ENCODE measurements at places on chromosomes 3 and 15.
A peak's percentile ranks its signal among the peaks of the same experiment; 100 is the strongest.

DNA sequence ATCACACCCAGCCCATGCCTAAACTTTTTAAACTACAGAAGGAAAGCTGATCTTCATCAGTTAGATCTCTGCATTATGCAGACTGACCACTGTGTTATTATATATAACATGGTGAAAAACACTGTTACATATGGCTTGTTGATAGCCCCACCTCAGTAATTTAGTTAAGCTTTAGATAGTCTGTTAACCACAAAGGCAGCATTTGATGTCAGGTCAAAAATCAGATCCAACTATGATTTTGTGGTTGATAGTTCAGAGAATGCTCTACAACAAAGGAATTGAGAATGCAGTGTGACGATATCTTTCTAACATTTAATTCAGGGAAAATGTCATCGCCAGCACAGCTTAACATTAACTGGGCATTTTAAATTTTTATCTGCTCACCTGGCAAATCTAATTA, 37.7 kb upstream of the LMOD3 start:
- DNase-seq, result no peak

DNA sequence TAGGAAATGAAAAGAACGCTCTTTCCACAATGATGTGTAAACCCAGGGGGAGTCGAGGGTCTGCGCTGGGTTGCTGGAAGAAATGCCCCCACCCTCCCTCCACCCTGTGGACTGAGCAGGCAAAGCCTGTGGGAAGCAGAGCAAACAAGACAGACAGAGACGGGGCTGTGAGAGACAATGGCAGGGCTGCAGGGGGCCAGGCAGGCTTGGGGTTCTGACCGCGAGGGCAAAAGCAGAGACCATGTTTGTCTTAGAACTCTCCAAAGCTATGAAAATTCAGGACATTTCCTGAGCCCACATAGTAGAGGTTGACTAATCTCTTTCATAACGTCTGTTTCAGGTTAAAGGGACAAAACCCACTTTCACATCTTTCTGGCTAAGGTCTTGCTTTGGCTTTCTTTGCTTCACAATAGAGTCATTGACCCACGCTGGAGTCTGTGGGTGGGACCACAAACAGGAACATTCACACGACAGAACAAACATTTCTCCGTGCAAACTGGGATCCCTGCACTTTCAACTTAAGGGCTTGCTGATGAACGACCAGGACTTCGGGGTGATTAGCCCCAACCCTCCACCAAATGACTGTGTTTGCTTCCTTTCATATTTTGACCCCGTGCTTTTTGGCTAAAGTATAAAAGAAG, 156.0 kb upstream of the TPM1 start:
- no peak for DNase-seq

DNA sequence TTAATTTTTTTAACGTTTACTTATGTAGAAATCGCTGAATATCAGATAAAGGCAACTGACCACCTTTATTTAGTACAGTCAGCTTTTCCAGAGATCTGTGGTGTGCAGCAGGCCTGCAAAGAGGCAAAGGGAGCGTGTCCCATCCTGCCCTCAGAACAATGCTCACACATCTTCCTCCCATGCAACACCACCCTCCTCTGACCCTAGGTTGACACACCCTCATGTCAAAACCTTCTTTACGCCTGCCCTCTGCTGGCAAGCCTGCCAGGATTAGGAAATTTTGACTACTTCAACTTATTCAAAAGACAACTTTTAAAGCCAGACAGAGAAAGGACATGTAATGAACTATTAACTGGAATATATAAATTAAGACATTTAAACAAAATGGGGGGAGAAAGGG, 513.7 kb downstream of the FOXP1 start:
- DNase-seq, result no peak

DNA sequence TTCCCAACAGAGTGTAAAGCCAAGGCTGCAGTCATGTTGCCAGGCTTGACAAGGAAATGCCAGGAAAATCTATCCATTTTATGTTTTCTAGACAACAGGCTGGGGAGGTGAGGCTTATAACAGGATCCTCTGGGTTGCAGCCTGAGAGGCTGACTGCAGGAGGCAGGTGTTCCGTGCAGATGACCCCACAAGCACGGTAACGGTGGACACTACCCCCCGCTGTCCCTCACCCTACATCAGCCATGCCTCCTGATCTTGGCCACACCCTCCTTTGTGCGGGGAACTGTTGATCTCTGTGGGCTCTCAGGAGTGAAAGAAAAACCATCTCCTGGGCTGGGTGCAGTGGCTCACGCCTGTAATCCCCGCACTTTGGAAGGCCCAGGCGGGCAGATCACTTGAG, 68.0 kb upstream of the ADPGK start:
- no peak for DNase-seq

DNA sequence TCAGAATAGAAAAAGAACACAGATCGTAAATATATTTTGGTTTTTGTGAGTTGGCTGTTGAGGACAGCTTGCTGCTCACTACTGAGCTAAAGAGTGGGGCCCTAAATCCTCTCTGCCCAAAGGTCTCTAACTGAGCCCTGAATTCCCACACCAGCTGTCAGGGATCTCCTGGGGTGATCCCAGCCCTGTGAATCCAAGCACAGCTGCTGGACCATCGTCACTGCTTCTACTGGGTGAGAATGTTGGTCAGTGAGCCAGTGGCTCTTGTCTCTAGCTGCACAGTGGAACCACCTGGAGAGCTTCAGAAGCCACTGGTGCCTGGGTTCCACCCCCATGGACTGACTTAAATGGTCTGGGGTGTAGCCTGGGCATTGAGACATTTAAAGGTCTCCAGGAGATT, 90.5 kb upstream of the IL12A start:
- no peak for DNase-seq

DNA sequence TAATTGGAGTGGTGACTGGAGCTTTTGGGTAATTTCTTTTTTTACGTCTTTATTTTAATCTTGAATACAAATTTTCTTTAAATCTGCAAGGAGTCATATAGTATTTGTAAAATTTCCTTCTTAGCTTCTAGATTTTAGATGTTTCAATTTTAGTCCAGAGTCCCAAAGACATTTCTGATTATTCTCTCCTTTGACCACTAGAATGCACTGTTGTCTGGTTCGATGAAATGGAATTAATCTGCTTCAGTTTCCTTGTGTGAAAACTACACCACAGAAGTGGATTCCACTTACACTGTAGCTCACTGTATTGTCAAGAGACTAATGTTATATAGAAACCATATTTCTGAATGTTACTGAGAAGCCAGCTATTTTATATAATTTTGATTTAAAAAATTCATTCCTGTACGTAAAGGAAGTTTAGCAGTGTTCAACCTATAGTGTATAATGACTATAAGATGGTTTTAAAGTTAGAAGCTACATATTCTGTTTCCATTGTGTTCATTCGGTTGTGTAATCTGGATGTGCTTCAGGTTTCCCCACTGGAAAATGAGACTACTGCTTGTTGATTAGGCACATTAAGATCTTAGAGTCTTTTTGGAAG, 6.1 kb downstream of the GRAMD1C start:
- no peak for DNase-seq

GRCh38 chr15:33871980-33872379, 96.3 kb upstream of the CHRM5 start:
- no peak for DNase-seq

GRCh38 chr3:112688819-112689218, 47.9 kb upstream of the CCDC80 start:
- DNase-seq, result no peak

GRCh38 chr3:152505926-152506325, 237.2 kb downstream of the MBNL1 start:
- no peak for DNase-seq

- no peak for DNase-seq
Observed at GRCh38 chr3:45786801-45787495, 9.4 kb downstream of the SLC6A20 start.

DNA sequence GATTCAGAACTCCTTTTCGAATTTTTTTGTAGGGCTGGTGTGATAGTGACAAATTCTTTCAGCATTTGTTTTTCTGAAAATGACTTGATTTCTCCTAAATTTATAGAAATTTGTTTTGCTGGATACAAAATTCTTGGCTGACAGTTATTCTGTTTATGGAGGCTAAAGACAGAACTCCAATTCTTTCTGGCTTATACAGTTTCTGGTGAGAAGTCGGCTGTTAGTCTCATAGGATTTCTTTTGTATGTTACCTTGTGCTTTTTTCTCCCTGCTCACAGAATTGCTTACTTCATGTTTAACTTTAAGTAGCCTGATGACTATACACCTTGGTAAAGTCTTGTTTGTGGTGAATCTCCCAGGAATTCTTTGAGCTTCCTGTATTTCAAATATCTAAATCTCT, 1264.6 kb downstream of the NSUN3 start:
- no peak for DNase-seq

DNA sequence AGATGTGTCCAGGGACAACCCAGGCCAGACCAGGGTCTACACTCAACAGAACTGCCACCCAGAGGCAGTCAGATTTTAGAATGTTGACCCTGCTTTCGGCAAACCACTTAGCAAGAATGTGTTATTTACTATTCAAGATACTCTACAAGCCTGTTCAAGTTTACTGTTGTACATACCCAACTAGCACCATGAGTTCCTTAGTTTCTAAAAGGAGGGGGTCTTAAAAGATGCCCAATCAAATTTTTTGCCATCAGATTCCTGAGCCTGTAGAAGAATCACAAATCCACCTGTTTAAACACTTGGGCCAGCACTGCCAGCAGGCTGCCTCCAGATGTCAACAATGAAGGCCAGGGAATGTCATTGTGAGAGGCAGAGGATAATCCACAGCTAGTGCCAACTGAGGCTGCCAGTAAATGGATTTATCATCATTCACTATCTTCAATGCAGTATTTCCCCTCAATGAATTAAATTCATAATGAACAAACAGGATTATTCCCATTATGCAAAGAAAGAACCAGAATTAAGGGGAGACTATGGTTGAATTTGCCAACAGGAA, 43.5 kb upstream of the SNRPA1 start:
- DNase-seq, result no peak

DNA sequence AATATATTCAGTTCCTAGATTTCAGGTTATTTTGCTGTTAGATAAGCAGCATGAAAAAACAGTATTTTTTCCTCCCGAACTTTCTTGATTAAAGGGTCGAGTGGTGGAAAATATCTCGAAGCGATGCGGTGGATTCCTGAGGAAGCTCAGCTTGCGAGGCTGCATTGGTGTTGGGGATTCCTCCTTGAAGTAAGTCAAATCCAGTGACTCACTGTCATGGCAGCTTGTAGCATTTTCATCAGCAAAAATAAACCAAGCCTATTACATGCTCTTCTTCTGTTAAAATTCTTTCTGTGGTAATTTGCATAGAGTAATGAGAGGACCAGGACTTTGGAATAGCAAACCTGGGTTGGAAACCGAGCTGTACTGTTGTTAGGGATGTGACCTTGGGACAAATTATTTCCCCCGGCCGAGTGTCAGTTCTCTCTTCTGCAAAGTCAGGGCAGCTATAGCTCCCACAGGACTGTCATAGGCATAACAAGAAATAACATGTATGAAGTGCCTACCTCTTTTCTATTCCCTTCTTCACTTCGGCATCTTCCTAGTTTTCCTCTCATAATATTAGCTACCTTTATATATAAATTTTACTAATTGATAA, 75.6 kb downstream of the UBP1 start:
- DNase-seq, result no peak

- DNase-seq, result no peak
Observed at GRCh38 chr3:194440756-194441155, 41.7 kb upstream of the GP5 start.

DNA sequence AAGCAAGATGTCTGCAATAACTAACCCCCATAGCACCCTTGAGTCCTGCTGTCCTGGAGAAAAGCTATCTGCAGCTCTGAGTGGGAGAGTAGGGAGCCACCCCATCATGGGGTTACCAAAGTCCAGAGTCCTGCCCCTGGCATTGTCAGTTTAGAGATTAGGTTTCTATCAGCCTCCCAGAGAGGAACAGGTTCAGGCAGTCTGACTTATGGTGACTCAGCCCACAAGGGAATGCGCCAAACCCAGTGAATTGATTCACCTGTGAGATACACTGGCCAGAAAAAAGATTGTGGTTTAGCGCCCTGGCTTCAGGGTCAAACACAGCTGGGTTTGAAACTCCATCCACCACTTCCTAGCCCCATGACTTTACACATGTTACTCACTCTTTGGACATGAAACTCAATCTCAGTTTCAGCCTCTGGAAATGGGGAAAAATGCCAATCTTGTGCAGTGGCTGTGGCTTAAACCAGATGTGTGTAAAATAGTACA, 263.6 kb upstream of the HES1 start:
- no peak for DNase-seq

GRCh38 chr15:93110502-93111040, 21.6 kb upstream of the RGMA start:
- DNase-seq, result no peak

- DNase-seq, result no peak
Observed at GRCh38 chr15:40863660-40864270, 10.3 kb downstream of the RHOV start.

DNA sequence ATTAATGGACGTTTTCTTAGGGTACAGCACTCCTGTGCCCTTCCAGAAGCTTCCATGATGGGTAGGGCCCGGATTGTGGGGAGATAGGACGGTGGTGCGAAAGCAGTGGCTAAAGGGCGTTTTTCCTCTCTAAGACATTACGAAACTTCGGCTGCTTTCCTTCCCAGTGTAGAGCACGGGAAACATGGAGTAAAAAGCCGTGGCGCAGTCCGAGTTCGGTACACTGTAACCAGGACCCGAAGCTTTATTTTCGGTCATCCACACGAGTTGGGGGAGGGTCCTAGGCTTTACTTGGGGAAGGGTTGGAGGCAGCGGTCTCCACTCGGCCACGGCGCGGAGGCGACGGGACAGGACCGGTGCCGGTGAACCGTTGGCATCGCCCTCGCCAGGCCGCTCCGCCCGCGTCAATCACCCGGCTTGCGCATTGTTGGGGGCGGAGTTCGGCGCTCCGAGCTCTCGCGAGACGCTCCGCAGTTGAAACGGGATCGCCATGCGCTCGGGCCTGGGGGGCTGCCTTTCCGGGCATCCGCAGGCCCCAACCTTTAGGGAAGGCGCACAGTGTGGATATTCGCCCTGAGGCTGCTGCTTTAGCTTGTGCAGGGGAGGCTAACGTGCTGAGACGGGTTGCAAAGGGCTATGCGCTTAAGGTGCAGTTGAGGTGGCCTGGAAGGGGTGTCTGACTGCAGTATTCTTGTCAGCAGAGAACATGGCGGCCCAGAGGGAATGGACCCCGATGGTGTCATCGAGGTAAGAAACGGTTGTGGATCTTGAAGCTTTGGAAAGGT, 546 bp downstream of the EIF4A2 start:
- peak; percentile 68 for DNase-seq

GRCh38 chr3:145326666-145327065, 834.3 kb downstream of the PLOD2 start:
- no peak for DNase-seq

DNA sequence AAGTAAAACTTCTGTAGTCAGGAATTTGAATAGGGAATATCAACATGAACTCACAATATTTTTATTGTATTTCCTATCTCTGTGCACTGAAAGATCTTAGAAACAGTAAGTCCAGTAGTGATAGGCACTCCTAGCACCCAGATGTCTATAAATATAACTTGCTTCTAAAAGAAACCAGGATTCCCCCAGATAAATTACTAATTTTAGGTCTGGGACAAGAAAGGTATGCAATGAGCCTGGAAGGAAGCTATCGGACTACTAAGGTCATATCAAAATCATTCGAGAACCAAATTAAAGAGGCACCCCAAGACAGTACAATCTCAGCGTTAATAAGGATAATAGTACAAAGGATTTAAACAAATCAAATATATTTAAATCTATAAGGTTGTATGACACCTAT, 47.4 kb downstream of the CLDN18 start:
- DNase-seq, result no peak

- no peak for DNase-seq
Observed at GRCh38 chr15:25687689-25688088, 175.4 kb downstream of the ATP10A start.

GRCh38 chr3:63060412-63060811, 185.2 kb upstream of the CADPS start:
- DNase-seq, result no peak

GRCh38 chr3:65604863-65605526, 433.7 kb downstream of the MAGI1 start:
- DNase-seq, result no peak

Measured in activated gamma-delta T cell (primary cell).